ENCODE measurements at places on chromosomes 4 and X. TPM values are rescaled to one million over a fixed set of nuclear protein-coding genes. Genes with fewer than 3 reads are reported as not detected.

DNA sequence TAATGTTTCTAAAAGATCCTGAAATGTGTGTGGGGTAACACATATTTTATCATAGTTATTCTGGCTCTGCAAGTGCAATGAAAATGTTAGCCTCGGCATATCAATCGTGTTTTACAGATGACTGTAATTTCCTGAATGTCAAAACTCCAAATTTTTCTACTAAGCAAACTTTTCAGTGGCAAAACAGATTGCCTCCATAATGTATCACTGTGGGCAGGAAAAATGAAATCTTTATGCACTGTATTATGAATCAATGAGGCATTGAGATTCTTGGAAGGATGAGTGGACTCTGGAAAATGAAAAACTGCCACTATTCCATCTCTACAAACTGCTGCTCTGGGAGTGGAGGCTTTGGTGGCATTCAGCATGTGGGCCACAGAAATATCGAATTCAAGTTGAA is 160.1 kb upstream of the MBNL3 start:
- DNase-seq: no peak
- H3K27me3 ChIP-seq: no peaks in the 10 kb centered on the region
- H3K27ac ChIP-seq: no peak overlapping the region

- no peak overlapping the region for H3K4me3 ChIP-seq
- no peaks in the 10 kb centered on the region for H3K36me3 ChIP-seq
- H3K4me1 ChIP-seq: no peaks in the 10 kb centered on the region
- DNase-seq: no peak
- no peak overlapping the region for H3K27ac ChIP-seq
- H3K27me3 ChIP-seq: no peaks in the 10 kb centered on the region
These were observed 262.5 kb downstream of the FBXW7 start for GRCh38 chr4:152273343-152273742.

DNA sequence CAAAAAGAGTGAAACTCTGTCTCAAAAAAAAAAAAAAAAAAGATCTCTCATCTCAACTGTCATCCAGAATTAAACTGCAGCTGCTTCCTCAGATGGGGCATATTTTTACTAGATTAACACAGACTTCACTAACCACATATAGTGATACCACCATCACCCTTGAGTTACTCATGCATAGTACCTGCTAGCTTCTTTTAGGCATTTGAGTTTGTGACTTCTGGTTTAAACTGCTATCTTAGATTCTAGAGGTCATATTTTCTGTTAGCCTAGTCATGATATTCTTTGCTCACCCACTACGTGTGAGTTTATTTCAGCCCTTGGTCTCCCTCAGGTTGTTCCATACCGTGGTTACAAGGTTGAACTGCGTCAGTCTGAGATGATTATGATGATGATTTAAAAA is 154.9 kb upstream of the BMP3 start:
- H3K4me3 ChIP-seq: no peak overlapping the region
- H3K27me3 ChIP-seq: no peaks in the 10 kb centered on the region
- H3K27ac ChIP-seq: no peak overlapping the region
- H3K4me1 ChIP-seq: no peaks in the 10 kb centered on the region

GRCh38 chr4:74394476-74395136 is 29.7 kb downstream of the EREG start:
- no peak for DNase-seq
- no peaks in the 10 kb centered on the region for H3K4me1 ChIP-seq
- H3K27me3 ChIP-seq: no peaks in the 10 kb centered on the region
- H3K36me3 ChIP-seq: no peaks in the 10 kb centered on the region

DNA sequence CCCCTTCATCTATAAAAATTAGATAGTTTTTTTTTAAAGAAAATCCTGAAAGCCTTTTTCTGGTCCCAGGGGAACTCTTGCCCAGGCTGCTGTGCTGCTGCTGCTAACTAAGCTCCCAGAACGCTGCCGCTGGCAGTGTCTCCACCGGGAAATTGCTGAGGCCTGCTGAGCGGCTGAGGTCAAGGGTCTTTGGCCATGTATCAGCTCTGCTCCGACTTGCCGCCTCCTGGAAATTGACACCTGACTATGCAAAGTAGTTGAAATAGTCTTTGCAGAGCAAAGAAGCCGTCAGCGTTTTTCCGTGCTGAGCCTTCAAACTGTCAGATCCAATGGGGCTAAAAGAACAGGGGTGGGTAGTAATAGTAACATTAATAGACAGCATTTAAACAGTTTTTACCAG is 839 bp downstream of the QDPR start:
- H3K4me1 ChIP-seq: peaks cover 23% of the 10 kb centered on the region
- no peak overlapping the region for H3K27ac ChIP-seq
- no peaks in the 10 kb centered on the region for H3K27me3 ChIP-seq
- peak; percentile 52 for DNase-seq

DNA sequence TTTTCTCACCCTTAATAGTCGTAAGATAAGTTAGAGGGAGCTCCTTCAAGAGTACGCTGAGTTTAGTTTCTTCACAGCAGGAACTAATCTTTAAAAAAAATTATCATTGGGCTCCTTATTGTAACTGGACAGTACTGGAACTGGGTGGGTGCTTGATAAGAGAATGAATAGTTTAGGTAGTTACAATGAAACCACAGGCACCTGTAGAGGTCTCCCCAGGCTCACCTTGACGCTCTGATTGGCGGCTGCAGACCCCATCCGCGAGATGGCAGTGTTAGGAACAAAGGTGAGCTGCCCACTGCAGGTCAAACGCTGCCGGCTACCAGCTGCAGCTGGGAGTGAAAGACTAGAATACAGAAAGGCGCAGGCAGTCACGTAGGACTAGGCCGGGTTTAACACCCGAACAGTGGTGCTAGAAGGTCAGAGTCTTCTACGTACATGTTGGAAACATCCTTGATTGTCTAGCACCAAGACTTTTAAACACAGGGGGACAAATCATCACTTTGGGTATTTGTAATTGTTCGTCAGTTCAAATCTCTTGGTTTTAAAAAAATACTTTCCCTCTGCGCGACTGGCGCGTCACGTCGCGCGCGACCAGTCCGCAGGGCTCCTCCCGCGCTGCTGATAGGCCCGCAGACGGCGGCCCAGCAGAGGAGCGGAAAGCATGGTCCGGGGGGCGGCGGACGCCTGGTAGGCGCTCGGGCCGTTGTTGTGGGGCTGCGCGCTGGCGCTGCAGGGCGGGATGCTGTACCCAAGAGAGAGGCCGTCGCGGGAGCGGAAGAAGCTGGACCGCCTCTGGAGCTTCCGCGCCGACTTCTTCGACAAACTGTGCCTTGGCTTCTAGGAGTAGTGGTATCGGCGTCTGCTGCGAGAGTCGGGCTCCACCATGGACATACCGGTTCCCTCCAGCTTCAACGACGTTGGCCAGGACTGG is 45.6 kb downstream of the SMARCA5 start:
- DNase-seq: peak; percentile 81
- H3K27me3 ChIP-seq: no peaks in the 10 kb centered on the region
- H3K4me3 ChIP-seq: no peak overlapping the region
- no peaks in the 10 kb centered on the region for H3K36me3 ChIP-seq
- H3K4me1 ChIP-seq: peaks cover 4% of the 10 kb centered on the region
- no peak overlapping the region for H3K27ac ChIP-seq

DNA sequence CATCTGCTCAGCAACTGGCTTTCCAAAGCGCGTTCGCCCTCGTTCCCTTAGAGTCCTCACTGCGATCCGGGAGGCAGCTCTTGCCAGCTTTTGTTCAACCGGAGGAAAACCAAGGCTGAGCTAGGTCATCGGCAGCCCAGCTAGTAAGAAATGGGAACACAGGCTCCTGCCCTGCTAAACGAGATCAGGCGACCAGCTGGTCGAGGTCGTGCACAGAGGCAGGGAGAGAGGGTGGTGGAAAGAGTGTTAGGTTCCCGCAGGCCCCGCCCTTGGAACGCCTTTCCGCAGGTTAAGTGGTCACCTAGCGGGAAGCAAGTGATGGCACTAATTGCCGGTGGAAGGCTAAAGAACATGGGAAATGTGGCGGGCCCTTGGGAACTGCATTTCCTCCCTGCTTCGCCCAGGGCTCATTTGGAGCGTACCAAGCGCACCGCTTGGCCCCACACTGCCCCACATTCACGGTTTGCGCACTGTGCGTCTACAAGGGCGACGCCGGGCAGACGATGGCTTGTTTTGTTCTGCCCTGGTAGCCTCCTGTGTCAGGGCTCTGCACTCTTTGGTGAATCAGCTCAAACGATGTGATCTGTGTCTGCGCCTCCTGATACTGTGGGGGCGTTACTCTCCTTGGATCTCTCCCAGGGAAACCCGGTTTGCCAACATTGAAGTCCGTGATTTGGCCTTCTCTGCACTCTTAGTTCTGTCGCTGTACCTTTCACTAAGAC is 7.2 kb upstream of the PRDM8 start:
- DNase-seq: no peak
- H3K27me3 ChIP-seq: peaks cover 45% of the 10 kb centered on the region
- H3K4me1 ChIP-seq: peaks cover 16% of the 10 kb centered on the region
- no peaks in the 10 kb centered on the region for H3K36me3 ChIP-seq
- no peak overlapping the region for H3K27ac ChIP-seq
- no peak overlapping the region for H3K4me3 ChIP-seq

DNA sequence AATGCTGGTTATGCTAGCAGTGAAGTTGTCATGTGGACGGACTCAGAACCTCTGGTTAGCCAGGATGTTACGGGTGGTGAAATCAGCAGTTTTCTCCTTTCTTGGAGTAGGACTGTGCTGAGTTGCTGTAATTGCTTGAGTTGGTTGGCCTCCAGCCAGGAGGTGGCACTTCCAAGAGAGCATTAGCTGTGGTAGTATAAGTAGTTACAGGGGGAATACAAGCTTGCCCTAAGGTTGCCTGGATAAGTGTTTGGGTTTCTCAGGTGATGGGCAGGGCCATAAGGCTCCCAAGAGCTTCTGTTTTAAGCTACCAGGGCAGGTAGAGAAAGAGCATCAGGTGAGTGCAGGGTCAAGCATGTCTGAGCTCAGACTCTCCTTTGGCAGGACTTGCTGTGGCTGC is 103.0 kb downstream of the ZNF518B start:
- no peak overlapping the region for H3K4me3 ChIP-seq
- DNase-seq: peak; percentile 89
- H3K27ac ChIP-seq: no peak overlapping the region
- H3K27me3 ChIP-seq: no peaks in the 10 kb centered on the region

- H3K36me3 ChIP-seq: no peaks in the 10 kb centered on the region
- H3K27ac ChIP-seq: no peak overlapping the region
- DNase-seq: no peak
These were observed 50.0 kb upstream of the NDST3 start for GRCh38 chr4:117984366-117984680.

DNA sequence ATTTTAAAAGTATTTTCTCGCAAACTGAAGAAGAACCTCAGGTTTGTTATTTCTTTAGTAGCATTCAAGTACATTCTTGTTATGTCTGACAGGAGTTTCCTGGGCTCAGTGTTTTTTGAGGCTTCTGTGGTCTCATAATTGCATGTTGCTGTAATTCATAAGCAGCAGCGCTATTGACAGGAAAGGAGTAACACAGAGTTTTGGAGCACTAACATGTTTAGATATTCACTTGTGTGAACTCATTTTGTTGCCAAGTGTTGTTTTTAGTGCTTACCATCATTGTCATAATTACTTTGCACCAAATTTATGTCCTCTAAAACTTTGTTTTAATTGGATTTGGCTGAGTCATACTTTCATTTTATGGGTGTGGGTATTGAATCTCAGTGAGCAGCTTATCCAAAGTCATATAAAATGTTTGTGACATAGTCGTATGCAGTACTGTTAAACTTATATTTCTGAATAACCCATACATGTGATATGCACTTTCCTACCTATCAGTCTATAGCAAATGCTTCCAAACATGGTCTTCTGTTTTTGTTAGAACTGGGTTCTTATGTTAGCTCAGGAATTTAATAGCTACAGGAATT is 358.7 kb upstream of the CTSO start:
- H3K36me3 ChIP-seq: no peaks in the 10 kb centered on the region
- no peak overlapping the region for H3K4me3 ChIP-seq
- H3K27ac ChIP-seq: peak overlapping the region; percentile 13

DNA sequence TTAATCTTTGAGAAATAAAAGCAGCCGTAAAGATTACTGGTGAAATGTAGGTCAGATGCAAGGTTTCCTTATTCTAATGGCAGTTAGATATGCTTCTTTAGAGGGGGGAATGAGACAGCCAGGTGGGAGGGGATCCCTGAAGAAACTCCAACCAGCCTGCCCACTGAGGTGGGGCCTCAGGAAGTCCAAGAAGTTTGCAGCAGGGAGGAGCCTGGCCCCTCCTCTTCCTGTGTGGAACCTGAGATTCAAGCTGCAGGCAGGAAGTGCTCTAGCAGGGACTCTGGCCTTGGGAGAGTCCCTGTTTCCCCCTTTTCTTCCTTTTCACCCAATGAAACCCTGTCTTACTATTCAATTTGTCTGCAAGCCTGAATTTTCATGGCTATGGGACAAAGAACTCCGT is 101.4 kb upstream of the SLITRK2 start:
- no peaks in the 10 kb centered on the region for H3K4me1 ChIP-seq
- no peak overlapping the region for H3K4me3 ChIP-seq
- H3K27ac ChIP-seq: no peak overlapping the region
- DNase-seq: no peak

- H3K27ac ChIP-seq: no peak overlapping the region
- DNase-seq: no peak
- H3K4me1 ChIP-seq: no peaks in the 10 kb centered on the region
- no peak overlapping the region for H3K4me3 ChIP-seq
These were observed 376.9 kb upstream of the CTSO start for GRCh38 chr4:156330436-156331031.

- H3K27me3 ChIP-seq: no peaks in the 10 kb centered on the region
- DNase-seq: no peak
- H3K36me3 ChIP-seq: no peaks in the 10 kb centered on the region
- H3K4me1 ChIP-seq: no peaks in the 10 kb centered on the region
- H3K4me3 ChIP-seq: no peak overlapping the region
- H3K27ac ChIP-seq: no peak overlapping the region
These were observed 11.8 kb upstream of the PGK1 start for GRCh38 chrX:78092296-78092695.

- H3K4me1 ChIP-seq: peaks cover 7% of the 10 kb centered on the region
- no peaks in the 10 kb centered on the region for H3K27me3 ChIP-seq
- no peak for DNase-seq
These were observed 58.7 kb downstream of the NBDY start for GRCh38 chrX:56787734-56788152.

GRCh38 chr4:169207436-169208089 is 63.2 kb downstream of the SH3RF1 start:
- no peaks in the 10 kb centered on the region for H3K27me3 ChIP-seq
- no peak for DNase-seq
- peaks cover 23% of the 10 kb centered on the region for H3K4me1 ChIP-seq
- H3K27ac ChIP-seq: no peak overlapping the region
- no peaks in the 10 kb centered on the region for H3K36me3 ChIP-seq

Gene DNAJB14
- 61.1 TPM for total RNA-seq

Gene FAAH2
- 7.4 TPM for total RNA-seq

Gene HTATSF1
- 84.8 TPM for total RNA-seq

Gene LCORL
- 39.8 TPM for total RNA-seq

Gene NAA10
- total RNA-seq: 89.3 TPM

Gene STK32B
- 1.9 TPM for total RNA-seq

All from thyroid gland (tissue), 4 donors.